ENCODE measurements at places on chromosomes 12 and 14. TPM values are rescaled to one million over a fixed set of nuclear protein-coding genes. Genes with fewer than 3 reads are reported as not detected.

PPFIA2 gene
- 0.40 TPM for total RNA-seq

PZP gene
- 0.40 TPM for total RNA-seq

GXYLT1 gene
- 31.0 TPM for total RNA-seq

SENP1 gene
- total RNA-seq, result 12.6 TPM

DIO2 gene
- total RNA-seq, result 0.13 TPM

BBOF1 gene
- 1.3 TPM for total RNA-seq
